Activated CD4-positive, CD25-positive, alpha-beta regulatory T cell treated with anti-CD3 and anti-CD28 coated beads, Interleukin-2, amount 50 U/mL, for 24 hours (primary cell): ENCODE measurements at places on chromosomes 4 and X.
A peak's percentile ranks its signal among the peaks of the same experiment; 100 is the strongest.

GRCh38 chr4:120506536-120506935, 416.0 kb downstream of the PRDM5 start:
- ATAC-seq = no peak

- ATAC-seq = no peak
These were observed 117.0 kb downstream of the SPOCK3 start for GRCh38 chr4:167117273-167117672.

- no peak for ATAC-seq
These were observed 37.2 kb upstream of the GPR78 start for GRCh38 chr4:8542776-8543525.

- ATAC-seq = no peak
These were observed 2045.7 kb upstream of the TENM3 start for GRCh38 chr4:180197471-180197870.

- ATAC-seq = no peak
These were observed 73.2 kb downstream of the HOPX start for GRCh38 chr4:56607926-56608325.

DNA sequence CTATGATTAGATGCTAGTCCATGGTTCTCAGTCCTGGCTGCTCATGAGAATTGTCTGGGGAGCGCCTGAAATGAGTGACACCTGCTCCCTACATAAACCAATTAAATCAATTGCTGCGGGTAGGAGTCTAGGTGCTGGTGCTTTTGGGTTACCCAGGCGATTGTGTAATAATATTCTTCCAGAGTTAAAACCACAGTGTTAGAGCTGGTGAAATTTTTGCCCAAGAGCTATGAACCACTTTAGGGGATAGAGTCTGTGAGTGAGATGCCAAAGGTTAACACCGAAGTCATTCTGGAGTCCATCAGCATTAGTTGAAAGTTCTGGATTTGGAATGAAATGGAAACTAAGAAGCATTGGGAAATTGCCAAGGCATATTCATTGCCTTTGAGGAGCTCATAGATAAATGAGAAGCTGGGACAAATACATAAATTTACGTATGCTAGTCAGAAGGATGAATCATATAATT, 15.3 kb downstream of the PDK3 start:
- ATAC-seq = no peak

DNA sequence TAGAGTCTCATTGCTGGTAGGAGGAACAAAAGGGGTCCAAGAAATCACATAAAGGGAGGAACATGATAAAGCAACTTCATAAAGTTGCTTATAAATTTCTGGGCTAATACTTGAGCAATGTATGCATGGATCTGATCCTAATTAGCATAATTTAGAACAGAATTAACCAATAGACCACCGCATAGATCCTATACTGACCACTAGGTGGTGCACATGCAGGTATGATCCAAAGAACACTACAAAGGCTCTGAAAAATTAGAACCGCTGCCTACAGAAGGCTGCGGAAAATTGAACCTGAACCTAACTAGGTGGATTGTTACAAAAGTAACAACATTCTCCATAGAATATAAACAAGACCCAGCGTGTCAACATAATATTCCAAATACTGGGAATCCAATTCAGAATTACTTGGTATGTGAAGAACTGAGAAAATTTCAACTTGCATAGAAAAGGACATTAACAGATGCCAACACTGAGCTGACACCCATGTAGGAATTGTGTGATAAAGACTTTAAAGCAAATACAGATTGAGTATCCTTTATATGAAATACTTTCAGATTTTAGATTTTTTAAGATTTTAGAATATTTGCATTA, 23.3 kb downstream of the BRCC3 start:
- no peak for ATAC-seq

- no peak for ATAC-seq
These were observed 123.5 kb upstream of the BMPR1B start for GRCh38 chr4:94634271-94634670.

- ATAC-seq = no peak
These were observed 1414.7 kb upstream of the TENM3 start for GRCh38 chr4:180828455-180829018.

DNA sequence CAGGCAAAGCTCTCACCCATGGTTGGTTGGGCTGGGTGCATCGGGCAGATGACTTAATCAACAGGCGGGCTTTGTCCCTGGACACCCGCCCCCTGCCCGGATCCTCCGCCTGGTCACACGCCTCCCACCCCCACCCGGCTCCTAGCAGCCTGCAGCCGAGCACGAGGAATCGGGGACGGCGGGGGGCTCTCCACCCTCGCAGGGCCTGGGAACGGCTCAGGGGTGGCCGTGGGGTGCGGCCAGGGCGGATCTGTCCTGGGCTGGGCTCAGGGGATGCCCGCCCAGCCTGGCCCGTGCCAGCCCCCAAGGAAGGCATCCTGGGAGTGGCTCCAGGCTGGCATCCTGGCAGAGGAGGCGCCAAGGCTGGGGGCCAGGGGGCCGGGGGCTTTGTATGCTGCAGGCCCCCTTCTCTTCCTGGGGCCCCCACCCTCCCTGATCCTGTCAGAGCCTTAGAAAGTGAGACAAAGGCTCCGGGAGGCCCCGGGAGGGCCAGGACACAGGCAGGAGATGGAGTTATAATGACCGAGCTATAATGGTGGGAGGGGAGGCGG, 32.5 kb upstream of the FGFR3 start:
- ATAC-seq = no peak

GRCh38 chrX:66756717-66757116, 117.8 kb upstream of the EDA2R start:
- no peak for ATAC-seq

DNA sequence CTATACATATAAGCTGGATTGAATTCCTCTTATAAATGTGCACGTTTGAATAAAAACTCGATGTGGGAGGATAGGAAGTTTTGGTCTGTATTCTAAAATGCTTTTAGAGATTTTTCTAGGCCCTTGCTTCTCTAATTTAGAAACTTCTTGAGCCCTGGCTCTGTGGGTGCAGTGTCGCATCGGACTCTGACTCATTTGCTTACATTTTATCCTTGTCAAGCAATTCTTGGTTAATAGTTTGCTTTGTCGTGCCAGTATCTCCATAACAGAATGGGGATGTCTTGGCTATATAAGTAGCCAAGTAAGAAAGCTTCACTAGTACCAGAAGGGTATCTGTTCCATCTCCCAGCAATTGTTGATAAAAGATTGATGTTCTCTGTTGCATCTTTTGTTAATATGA, 10.7 kb downstream of the SGMS2 start:
- no peak for ATAC-seq

- ATAC-seq = no peak
These were observed 1441.2 kb downstream of the PCDH7 start for GRCh38 chr4:32161392-32161791.

DNA sequence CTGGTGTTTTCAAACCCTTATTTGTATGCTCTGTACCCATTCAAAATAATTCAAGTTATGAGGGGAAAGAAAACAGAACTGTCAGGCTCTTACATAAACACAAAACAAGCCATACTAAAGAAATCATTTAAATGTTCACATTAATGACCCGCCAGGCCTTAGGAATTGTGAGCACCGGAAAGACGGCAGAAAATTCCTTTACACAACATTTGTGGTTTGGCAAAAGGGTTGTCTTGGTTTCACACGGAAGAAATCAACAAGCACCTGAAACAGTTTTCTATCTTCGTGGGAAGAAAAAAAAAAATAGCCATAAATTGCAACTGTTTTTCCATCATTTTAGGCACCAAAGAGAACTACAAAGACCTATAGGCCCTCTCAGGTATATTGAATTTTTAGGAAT, 188.5 kb upstream of the FTHL17 start:
- ATAC-seq = no peak

- ATAC-seq = no peak
These were observed 25.5 kb downstream of the BBS12 start for GRCh38 chr4:122758033-122758432.

DNA sequence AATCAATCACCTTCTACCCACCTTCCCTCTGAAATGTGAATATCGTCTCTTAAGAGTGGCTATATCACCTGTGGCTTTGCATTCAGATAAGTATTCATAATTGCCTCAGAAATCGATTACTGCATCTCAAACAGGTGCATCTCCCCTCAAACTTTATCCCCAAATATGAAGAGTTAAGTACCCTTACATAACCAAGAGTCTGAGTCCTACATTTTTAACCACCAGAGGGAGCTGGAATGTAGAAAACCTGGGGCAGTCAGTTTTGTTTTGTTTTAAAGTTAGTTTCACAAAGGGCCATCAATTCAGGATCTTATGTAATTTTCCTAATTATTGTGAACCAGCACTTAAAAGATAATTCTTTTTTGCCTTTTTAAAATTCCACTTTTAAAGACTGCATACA, 5.7 kb downstream of the TCEANC start:
- no peak for ATAC-seq

DNA sequence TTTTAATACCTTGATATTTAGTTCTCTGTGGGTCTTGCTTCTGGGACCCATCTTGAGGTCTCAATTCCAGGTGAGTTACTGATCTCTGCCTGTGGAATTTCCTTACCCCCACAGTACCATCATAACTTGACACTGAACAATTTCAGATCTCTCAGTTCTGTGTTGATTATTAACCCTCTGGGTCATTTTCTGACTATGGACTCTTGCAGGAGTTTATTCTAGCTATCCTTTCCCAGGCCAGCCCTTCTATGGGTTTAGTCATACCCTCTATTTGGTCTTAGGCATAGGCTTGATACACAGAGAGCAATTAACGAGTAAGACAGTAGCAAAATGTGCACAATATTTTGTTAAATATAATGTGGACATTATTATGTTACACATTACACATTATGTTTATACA, 3.7 kb upstream of the SPARCL1 start:
- ATAC-seq = no peak

DNA sequence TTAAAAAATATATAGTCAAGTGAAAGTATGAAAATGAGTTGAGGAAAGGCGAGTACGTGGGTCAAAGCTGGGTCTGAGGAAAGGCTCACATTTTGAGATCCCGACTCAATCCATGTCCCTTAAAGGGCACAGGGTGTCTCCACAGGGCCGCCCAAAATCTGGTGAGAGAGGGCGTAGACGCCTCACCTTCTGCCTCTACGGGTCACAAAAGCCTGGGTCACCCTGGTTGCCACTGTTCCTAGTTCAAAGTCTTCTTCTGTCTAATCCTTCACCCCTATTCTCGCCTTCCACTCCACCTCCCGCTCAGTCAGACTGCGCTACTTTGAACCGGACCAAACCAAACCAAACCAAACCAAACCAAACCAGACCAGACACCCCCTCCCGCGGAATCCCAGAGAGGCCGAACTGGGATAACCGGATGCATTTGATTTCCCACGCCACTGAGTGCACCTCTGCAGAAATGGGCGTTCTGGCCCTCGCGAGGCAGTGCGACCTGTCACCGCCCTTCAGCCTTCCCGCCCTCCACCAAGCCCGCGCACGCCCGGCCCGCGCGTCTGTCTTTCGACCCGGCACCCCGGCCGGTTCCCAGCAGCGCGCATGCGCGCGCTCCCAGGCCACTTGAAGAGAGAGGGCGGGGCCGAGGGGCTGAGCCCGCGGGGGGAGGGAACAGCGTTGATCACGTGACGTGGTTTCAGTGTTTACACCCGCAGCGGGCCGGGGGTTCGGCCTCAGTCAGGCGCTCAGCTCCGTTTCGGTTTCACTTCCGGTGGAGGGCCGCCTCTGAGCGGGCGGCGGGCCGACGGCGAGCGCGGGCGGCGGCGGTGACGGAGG, at the start of gene FMR1:
Gene FMR1 (plus strand): TSS at position 728 of the 831 bp plus-strand sequence. CDS start 261 bp downstream, outside the sequence.
- ATAC-seq = peak; percentile 90

GRCh38 chr4:85761803-85762528, 287.0 kb downstream of the ARHGAP24 start:
- no peak for ATAC-seq

DNA sequence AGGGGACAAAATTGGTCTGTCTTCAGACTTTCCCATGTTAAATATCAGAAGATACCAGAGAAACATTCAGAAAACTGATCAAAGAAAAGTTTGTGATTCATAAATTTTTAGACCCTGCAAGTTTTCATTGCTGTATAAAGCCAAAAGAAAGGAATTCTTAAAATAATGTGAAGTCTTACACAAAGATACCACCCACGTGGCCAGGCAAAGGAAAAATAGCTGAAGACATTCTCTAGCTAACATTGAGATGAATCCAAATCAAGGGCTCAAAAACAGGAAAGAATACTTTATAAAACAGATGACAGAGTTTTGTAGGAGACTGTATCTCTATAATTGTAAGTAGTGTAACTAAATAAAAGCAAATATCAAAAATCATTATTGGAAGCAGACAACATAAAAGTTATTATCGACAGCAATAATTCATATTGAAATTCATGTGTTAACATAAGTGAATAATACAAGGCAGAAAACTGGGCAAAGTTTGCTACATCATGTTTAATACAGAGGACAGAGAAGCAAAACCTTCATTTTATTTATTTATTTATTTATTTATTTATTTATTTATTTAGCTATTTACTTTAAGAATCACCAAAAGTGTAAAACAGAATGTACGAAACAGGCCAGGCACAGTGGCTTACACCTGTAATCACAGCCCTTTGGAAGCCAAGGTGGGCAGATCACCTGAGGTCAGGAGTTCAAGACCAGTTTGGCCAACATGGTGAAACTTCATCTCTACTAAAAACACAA, 204.6 kb upstream of the SLIT2 start:
- no peak for ATAC-seq

- ATAC-seq = no peak
These were observed 76.7 kb downstream of the KLHL34 start for GRCh38 chrX:21581479-21581878.

DNA sequence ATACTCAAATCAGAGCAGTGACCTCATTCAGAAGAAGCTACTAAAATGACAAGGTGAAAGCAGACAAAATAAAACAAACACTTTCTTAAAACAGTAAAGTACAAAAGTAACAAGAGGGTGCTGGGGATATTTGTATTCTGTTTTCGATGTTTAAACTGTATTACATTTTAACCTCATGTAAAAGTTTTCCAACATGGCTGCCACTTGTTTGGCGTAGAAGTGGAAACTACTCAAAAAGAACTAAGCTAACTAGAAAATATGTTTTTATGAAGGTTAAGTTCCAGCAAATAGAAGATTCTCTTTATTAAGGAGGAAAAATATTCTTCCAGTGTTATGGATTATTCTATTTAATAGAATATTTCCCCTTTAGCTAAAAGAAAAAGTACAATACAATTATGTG, 155.0 kb downstream of the FBXW7 start:
- ATAC-seq = no peak

- ATAC-seq = no peak
These were observed 43.1 kb downstream of the ATP11C start for GRCh38 chrX:139889760-139890159.
